Esophagus muscularis mucosa (tissue), 4 donors: ENCODE measurements at places on chromosomes 1 and 21. TPM values are rescaled to one million over a fixed set of nuclear protein-coding genes. Genes with fewer than 3 reads are reported as not detected.
A peak's percentile ranks its signal among the peaks of the same experiment; 100 is the strongest.

GRCh38 chr1:54865238-54866073, 21.5 kb downstream of the DHCR24 start:
- no peaks in the 10 kb centered on the region for H3K27me3 ChIP-seq
- no peaks in the 10 kb centered on the region for H3K4me1 ChIP-seq

Gene ASPM
- total RNA-seq, result 0.13 TPM

- H3K27me3 ChIP-seq, result no peaks in the 10 kb centered on the region
- no peak overlapping the region for H3K27ac ChIP-seq
- no peak overlapping the region for H3K4me3 ChIP-seq
- no peaks in the 10 kb centered on the region for H3K4me1 ChIP-seq
- DNase-seq, result no peak
Measured at GRCh38 chr1:58204284-58204683, 342.2 kb downstream of the OMA1 start.

DNA sequence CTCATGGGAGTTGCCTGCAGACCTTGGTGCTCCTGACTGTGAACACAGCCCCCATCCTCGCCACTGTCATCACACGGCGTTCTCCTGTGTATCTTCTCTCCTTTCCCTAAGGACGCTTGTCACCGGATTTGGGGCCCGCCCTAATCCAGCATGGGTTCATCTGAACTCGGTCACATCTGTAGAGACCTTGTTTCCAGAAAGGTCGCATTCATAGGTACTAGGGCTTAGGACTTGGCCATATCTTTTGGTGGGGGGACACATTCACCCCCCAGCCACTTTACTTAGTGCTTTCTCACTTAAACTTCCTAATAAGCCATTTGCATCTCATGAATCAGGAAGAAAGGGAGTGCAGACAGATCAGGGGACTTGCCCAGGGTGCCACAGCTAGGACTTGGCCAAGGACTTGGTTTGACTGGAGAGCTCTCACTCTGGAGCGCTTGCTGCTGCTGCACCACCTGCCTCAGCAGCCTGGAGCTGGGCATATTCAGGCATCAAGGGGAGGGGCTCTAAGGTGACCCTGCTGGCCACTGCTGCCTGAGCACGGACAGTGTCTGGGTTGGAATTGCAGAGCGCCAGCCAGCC, 9.7 kb downstream of the NPPA start:
- H3K4me1 ChIP-seq, result peaks cover 5% of the 10 kb centered on the region
- no peaks in the 10 kb centered on the region for H3K27me3 ChIP-seq
- peaks cover 99% of the 10 kb centered on the region for H3K36me3 ChIP-seq
- no peak for DNase-seq

DNA sequence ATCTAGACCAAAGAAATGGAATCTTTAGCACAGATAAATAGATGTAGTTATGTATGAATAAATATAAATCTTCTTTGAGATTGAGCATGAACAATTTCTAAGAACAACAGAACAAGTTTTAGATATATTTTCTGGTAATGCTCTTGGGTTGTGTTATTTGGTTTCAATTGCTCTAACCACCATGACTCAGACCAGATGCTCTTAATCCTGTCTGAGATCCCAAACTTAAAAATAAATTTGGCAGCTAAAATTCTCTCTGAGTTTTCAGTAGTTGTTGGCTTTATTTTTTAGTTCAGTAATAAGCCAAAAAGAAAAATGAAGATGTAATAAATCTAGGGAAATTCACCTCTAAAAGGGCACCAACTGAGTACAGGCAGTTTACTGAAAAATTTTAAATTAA, 1693.4 kb downstream of the NCAM2 start:
- no peaks in the 10 kb centered on the region for H3K4me1 ChIP-seq
- H3K4me3 ChIP-seq, result no peak overlapping the region
- H3K27me3 ChIP-seq, result no peaks in the 10 kb centered on the region
- no peak overlapping the region for H3K27ac ChIP-seq
- no peaks in the 10 kb centered on the region for H3K36me3 ChIP-seq

DNA sequence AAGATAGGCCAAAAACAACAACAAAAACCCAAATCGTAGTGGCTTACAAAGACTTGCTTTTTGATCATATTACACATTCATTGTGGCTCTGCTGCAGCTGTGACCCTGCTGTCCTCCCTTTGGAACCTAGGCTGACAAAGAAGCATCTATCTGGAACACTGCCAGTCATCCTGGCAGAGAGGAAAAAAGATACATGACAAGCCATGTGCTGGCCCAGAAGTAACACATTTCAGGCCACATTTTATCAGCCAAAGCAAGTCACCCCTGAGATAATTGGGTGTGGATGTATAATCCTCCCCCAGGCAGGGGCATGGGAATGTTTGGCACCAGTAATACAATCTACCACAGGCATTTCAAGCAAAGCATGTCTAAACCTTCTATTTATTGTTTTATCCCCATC, 37.2 kb upstream of the AGO1 start:
- DNase-seq, result no peak
- peaks cover 47% of the 10 kb centered on the region for H3K4me1 ChIP-seq
- peak overlapping the region; percentile 36 for H3K27ac ChIP-seq
- no peaks in the 10 kb centered on the region for H3K27me3 ChIP-seq

DNA sequence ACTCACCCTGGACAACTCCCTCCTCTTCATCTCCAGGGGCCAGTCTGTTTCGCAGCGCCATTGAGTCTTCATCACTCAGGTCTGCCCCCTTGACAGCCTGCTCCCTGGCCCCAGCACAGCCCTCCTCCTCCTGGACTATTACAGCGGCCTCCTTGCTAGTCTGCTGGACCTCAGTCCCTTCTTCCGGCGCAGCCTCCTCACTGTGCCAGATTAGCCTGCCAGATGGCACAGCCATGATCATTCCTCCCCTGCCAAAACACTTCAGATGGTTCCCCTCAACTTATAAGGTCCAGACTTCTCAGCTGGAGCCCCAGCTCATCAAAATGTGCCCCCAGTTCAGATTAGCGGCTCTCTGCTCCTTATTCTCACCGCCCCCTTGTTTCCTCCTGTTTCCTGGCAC, 7.0 kb upstream of the CELSR2 start:
- H3K4me1 ChIP-seq, result peaks cover 28% of the 10 kb centered on the region
- peak; percentile 88 for DNase-seq
- peak overlapping the region; percentile 62 for H3K27ac ChIP-seq
- no peaks in the 10 kb centered on the region for H3K27me3 ChIP-seq
- H3K4me3 ChIP-seq, result no peak overlapping the region
- peaks cover 10% of the 10 kb centered on the region for H3K36me3 ChIP-seq

Gene OR2G6
- total RNA-seq, result not detected

Gene GCSAML
- total RNA-seq, result 0.83 TPM

GRCh38 chr1:31749785-31750735, 14.1 kb downstream of the ADGRB2 start:
- no peak overlapping the region for H3K27ac ChIP-seq
- H3K4me3 ChIP-seq, result no peak overlapping the region
- peaks cover 39% of the 10 kb centered on the region for H3K4me1 ChIP-seq

Gene CLIC6
- total RNA-seq, result 0.11 TPM
